ENCODE measurements at places on chromosomes 11 and 22.
A peak's percentile ranks its signal among the peaks of the same experiment; 100 is the strongest.

DNA sequence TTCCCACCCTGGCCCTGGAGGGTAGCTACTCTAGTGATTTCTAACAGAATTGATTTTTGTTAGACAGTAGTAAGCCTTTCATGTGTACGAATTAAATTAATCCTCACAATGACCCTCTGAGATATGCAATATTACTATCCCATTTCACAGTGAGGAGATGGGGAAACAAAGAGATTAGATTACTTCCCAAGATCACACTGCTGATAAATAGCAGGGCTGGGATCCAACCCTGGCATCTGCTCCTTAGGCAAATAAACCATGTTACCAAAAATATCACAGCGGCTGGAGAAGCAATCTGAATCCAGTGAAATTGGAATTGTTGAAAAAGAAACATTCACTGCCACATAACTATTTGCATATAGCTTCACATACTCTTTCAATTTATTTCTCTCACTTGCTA is 12.8 kb upstream of the CAVIN3 start:
- DNase-seq = no peak

DNA sequence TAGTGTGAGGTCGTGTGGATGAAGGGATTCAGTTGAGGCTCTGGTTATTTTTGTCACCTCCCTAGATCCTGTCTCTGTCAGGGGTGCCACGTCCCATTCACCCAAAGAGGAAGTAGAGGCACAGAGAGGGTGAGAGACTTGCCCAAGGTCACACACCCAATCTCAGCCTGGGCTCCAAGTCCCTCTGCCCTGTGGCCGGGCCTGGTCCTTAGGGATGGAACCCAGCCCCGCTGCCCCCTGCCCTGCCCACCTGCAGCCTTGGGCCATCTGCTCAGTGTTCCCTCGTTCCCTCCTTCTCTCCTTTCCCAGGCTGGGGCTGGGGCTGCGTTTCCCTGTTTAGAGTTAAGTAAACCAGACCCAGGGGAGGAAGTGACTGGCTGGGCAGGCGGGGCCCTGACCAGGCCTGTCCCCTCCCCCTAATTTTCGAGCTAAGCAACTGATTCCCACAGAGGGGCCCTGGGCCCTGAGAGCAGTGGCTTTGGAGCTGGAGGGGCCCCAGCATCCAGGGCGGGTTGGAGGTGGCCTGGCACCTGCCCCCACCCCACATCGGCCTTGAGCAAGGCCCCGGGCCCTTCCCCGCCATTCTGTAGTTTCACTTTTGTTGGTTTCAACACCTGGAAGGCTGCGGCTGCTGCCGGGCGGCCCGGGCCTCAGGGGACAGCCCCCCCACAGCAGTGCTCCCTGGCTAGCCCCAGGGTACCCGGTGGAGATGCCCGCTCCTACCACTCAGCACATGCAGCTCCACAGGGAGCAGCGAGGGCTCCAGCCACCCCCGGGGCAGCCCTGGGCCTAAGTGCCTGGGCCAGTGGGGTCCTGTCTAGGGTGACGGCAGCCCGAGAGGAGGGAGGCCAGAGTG is 1.5 kb downstream of the TCIRG1 start:
- DNase-seq = peak; percentile 19

- no peak for DNase-seq
Measured at GRCh38 chr22:20093418-20094196, 13.6 kb downstream of the DGCR8 start.

- DNase-seq = peak; percentile 80
Measured at GRCh38 chr11:65560555-65561418, 2.6 kb upstream of the LTBP3 start.

DNA sequence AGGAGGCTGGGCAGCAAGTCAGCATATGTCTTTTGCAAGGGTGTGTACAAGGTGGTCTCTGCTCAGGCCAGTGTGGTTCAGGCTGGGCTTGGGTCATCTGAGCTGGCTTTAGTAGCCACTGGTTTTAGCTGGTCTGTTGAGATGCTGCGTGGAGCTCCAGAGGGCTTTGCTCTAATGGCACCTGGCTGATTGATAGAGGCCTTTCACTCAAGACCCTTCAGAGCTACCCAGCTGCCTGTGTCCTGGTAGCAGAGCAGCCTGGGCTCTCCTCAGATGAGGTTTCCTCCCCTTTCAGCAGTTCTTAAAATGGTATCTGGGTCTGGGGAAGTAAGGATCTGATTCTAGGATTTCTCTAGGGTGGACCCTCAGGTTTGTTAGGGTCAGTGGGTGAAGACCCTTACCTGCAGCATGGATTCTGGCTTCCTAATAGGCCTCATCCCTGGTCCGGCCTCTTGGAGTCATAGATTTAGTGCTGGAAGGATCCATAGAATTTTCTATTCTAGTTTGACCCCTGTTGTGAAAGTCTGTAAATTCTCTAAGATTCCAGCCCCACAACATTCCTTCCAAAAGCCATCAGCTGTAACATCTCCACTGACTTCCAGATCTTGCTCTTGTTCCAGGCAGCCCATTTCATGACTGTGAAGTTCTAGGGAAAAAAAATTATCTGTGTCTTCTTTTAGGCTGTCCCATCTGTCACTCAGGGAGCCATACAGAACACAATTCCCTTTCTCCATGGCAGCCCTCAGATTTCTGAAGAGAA is 190.2 kb upstream of the ZBED5 start:
- DNase-seq = no peak

GRCh38 chr11:12204506-12204905 is 94.1 kb downstream of the MICAL2 start:
- no peak for DNase-seq

DNA sequence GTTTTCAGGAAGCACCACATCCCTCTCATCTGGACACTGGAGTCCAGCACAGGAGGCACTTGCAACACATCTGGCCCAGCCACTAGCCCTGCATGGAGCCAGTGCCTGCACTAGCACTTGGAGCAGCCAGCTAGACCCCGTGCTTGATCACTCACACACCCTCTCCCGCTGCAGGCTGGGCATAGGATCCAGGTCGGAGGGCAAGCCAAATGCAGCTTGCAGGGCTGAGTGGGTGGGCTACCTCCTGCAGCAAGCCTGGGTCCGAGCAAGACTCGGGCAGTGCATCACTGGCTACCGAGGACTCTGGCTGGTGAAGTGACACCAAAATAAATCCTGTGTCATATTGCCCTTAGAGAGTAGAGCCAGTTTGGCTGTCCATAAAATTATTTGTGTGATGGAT is 1795.4 kb downstream of the LRRC4C start:
- DNase-seq = no peak

DNA sequence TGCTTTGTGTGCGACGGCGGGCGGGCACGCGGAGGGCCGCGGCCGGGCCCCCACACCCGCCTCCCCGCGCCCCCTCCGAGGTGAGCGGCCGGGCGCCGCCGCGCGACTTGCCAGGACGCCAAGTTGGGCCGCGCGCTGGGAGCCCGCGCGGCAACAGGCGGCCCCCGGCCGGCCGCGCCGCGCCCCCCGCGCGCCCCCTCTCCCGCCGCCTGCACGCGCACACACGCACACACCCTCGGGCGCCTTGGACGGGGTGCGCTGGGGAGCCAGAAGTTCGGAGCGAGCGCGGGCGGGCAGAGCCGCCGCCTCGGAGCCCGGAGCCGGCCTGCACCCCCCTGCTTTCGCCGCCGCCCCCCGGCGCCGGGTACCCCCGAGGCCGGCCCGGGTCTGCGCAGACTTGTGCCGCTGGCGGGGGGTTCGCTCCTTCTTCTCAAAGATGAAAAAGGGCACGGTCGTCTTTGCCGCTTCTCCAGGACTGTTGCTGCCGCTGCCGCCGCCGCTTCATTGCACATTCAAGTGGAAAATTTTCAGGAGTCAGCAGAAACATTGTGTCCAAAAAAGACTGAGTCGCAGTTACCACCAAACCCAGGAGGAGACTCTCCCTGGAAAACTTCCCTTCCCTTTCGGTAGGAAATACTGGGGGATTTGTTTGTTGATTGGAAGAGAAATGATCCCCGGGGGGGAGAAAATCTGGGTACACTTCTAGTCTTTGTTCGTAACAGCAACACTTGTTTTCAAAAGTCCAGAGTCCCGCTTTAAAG is 895 bp downstream of the TEAD1 start:
- DNase-seq = no peak

DNA sequence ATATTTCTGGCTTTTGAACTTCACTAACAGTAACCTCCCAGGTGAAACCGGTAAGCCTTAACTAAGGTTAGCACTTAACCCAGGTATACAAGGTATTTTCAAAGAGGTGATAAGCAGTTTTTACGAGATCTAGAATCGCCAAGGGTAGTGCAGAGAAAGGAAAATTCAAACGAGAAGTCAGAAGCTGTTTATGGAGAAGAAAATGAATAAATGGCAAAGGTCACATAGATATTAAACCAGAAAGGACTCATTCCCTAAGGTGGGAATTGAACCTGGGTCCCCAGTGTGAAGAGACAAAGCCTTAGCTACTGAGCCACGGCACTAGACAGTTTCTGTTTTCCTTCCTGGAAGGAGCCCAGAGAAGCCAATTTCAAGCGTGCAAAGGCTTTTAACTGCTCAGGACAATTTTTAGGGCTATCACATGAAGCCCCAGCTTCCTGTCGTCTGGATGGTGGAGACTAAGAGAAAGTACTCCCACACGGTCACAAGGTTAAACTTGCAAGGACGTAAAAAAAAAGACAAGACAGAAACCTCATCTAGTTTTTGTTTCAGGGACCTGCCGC is 5.7 kb upstream of the C1QTNF6 start:
- peak; percentile 39 for DNase-seq

Measured in RCC 7860 (cell line).